ENCODE measurements at places on chromosomes 5 and 9.
A peak's percentile ranks its signal among the peaks of the same experiment; 100 is the strongest.

DNA sequence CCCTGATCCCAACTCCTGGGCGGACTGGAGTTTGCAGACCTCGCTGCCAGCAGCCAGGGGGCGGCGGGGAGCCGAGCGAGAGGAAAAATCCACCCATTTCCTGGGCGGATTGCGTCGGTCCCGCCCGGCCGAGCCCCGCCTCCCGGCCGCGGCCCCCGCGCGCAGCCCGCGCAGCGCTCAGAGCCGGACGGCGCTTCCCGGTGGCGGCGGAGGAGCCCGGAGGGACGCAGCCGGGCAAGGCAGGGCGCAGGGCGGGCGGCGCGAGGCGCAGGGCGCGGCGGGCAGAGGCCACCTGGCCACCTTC is at the start of gene OLFM1:
Gene OLFM1 (plus strand): TSS at position 180 of the 304 bp plus-strand sequence. CDS start 322 bp downstream, outside the sequence.
- peak; percentile 79 for DNase-seq

- peak; percentile 85 for DNase-seq
Observed at GRCh38 chr5:127959152-127959764, 124.3 kb upstream of the SLC12A2 start.

DNA sequence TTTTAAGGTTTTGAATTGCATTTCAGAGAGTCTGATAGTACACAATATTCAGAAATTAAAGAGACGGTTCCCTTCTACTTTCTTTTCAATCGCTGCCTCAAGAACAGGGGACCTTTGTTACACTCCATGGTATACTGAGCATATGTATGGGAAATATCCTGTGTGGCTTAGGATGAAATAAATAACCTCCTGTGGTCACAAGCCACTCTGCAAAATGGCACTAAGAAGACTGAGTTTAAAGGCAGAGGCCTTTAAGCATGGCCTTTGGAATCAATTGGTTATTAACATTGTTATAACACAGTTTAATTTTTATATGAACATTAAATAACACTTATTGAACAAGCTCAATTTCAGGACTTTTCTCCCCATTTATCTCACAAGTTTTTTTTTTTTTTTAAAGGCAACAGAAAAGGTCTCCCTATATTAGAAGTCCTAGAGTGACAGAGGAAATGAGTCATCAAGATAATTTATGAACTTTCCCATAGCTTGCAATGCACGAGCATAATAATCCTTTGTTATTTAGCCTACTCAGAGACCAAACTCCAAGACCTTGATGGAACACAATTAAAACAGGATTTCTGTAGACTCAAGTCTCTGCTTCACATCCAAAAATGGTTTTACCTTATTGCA is 341.9 kb downstream of the TMEM167A start:
- no peak for DNase-seq

DNA sequence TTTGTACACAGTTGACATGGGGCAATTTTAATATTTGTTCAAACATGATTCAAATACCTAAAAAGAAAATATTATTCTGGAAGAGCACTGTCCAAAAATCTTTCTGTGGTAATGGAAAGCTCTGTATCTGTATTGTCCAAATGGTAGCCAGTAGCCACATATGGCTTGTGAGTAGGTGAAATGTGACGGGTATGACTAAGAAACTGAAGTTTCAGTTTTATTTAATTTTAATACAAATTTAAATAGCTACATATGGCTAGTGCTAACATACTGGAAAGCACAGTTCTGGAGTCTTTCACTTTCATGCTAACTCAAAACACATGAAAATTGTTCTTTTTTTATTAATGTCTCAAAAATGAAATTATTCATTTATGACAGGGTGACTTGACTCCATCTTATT is 132.6 kb downstream of the PLK2 start:
- DNase-seq = no peak

GRCh38 chr5:66443462-66444130 is 152.6 kb upstream of the MAST4 start:
- no peak for DNase-seq

GRCh38 chr9:132235894-132236661 is 74.2 kb downstream of the NTNG2 start:
- peak; percentile 74 for DNase-seq

DNA sequence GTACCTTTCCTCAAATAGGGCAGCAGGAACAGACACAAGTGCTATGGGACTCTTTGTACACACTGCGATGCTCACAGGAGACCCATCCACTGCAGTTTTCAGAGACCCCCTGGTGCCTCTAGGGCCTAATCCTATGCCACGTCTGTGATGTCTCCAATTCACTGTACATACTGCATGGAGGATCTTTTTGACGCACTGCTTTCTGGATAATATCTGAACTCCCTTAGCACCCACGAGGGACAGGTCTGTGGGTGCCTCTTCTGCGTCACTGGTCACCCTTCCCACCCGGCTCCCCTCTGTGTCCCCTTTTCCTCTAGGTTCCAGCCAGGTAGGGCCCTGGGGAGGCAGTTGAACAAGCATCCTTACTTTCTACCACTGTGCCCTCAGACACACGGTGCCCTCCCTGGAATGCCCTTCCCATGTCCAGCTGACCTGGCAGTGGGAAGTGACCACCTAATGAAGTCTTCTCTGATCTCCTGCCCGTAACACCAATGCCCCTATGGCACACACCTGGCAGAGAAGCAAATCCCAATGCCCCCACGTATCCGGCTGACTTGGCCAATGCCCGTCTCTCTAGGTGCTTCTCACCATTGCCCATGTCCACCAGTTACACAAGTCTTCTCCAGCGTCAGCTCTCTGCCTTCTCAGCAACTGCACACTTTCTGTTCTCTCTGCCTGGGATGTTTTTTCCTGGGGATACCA is 41.5 kb downstream of the FOXI1 start:
- no peak for DNase-seq

DNA sequence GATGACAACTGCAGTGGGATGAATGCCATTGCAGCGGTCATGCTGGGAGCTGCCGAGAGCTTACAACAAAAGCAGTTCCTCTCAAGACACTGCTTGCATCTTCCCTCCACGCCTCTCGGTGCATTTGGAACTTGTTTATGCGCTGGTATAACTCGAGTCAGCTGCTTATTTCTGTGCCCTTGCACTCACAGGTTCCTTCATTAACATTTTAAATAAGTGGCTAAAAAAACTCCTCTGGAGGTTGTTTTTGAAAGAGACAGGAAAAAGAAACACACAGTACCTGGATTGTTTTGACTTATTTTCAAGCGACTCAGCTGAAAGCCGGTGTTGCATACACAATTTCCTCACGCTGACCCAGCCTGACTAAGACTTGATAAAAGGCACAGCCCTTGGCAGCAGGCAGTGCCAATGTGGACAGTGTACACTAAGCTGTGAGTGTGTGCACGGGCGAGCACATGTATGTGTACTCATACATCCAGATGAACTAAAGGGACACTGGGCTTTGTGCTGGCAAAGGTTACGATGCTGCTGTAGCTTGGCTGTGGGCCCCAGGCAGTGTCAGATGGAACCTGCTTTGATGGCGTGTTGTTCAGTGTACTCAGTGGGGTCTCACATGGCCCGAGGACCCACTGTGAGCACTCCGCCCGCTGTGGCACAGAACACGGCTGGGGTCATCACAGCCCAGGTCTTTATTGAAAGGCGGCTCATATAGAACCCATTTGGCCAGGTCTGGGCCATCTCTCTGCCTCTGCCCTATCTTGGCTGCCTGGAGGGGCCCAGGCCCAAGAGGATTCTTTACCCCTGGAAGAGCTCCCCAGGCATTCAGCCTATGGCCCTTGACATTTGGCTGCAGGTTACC is 92.3 kb downstream of the ANKRD33B start:
- DNase-seq = no peak

GRCh38 chr9:134010310-134011173 is 14.7 kb upstream of the BRD3OS start:
- DNase-seq = no peak

GRCh38 chr9:130039528-130040147 is 3.4 kb downstream of the FNBP1 start:
- no peak for DNase-seq

DNA sequence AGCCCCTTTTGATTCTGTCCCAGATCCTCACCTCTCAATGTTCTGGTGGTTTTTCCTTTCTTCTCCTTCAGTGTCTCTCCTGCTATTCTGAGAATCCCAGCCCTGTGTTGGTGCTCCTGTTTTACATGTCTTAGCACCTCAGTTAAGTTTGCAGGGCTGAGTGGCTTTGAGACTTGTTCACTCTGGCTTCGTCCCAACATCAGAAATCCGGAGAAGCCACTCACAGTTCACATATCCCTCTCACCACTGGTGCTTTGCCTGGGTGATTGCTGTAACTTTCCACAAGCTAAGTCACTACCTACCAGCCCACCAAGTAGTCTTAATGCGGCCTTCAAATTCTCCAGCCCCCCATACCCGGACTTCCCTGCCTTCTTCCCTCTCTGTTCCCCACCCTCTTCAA is 40.2 kb downstream of the CYFIP2 start:
- DNase-seq = no peak

GRCh38 chr9:98886691-98887229 is 56.9 kb upstream of the COL15A1 start:
- no peak for DNase-seq

DNA sequence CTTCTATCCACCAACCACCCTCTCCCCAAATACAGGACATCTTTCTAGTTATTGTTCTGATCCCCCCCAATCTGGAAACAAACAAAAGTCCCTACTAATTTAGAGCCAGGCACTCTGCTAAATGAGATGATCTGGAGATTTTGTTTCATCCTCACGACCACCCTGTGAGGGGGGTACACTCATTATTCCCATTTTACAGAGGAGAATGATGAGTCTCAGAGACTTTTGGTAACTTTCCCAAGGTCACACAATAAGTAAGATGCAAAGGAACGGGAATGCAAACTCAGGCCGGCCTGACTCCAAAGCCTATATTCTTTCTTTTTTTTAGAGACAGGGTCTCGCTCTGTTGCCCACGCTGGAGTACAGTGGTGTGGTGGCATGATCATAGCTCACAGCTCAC is 9.4 kb downstream of the PDGFRB start:
- no peak for DNase-seq

GRCh38 chr5:127331890-127332649 is 41.5 kb downstream of the MEGF10 start:
- DNase-seq = no peak

GRCh38 chr5:149561848-149562247 is 10.6 kb upstream of the CSNK1A1 start:
- no peak for DNase-seq

GRCh38 chr5:174589011-174589410 is 135.4 kb upstream of the MSX2 start:
- DNase-seq = no peak

GRCh38 chr9:114164191-114164794 is 9.0 kb downstream of the COL27A1 start:
- DNase-seq = no peak

GRCh38 chr9:29439961-29440360 is 1866.7 kb upstream of the C9orf72 start:
- no peak for DNase-seq

DNA sequence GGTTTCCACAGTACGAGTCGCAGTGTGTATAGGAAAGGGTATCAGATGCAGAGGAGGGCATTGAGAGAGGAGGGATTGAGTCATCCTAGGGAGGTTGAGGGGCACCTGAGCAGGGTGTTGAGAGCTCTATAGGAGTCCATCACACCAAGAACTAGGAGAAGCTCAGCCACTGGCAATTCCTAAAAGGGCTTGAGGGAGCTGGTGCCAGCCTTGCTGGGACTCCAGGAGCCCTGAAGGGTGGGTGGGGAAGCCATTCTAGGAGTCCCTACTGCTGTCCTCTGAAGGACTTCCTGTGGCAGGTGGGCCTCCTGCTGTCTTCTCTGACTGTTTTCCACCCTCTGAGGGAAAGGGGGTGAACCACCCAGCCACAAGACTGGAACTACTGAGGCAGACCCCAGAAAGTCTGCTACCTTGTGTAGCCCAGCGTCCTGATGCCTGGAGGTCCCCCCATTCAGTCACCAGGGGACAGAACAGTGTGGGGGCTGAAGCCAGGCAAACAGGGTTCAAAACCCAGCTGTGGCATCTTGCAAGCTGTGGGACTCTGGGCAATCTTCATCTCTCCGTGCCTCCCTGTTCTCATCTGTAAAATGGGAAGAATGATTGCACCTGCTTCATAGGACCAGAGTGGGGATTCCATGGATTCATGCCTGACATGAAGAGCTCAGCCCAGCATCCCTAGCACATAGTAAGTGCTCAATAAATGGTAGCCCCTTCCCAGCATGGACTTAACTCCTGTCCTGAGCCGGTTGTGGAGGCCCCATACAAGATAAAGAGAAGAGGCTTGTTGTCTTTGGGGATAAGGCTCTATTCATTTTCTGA is 149.5 kb downstream of the C9orf50 start:
- DNase-seq = no peak

GRCh38 chr9:77472646-77473045 is 175.5 kb downstream of the GNA14 start:
- DNase-seq = no peak

- no peak for DNase-seq
Observed at GRCh38 chr5:157561110-157561509, 14.5 kb downstream of the ADAM19 start.

DNA sequence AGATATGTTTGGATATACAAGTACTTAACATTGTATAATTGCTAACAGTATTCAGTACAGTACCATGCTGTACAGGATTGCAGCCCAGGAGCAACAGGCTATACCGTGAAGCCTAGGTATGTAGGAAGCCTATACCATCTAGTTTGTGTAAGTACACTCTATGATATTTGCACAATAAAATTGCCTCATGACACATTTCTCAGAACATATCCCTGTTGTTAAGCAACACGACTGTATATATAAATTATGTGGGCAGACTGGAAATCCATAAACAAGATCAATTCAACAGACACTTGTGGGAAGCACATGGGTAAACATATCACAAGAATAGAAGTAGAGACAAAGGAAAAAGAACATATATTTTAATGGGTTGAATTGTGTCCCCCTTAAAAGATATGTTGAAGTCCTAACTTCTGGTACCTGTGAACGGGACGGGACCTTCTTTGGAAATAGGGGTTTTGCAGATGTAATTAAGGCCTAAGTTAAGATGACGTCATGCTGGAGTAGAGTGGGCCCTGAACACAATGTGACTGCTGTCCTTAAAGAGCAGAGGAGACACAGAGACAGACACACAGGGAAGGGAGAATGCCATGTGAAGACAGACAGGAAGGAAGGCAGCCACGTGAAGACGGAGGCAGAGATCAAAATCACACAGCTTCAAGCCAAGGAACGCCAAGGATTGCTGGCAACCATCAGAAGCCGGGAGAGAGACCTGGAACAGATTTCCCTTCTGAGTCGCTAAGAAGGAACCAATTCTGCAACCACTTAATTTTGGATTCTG is 76.3 kb downstream of the SCAI start:
- no peak for DNase-seq
